Sigmoid colon (tissue), 7 donors: ENCODE measurements at places on chromosomes 1 and 21. TPM values are rescaled to one million over a fixed set of nuclear protein-coding genes. Genes with fewer than 3 reads are reported as not detected.

GRCh38 chr1:67652800-67653199 lies 32.2 kb upstream of the GADD45A start:
- no peak for DNase-seq

DNA sequence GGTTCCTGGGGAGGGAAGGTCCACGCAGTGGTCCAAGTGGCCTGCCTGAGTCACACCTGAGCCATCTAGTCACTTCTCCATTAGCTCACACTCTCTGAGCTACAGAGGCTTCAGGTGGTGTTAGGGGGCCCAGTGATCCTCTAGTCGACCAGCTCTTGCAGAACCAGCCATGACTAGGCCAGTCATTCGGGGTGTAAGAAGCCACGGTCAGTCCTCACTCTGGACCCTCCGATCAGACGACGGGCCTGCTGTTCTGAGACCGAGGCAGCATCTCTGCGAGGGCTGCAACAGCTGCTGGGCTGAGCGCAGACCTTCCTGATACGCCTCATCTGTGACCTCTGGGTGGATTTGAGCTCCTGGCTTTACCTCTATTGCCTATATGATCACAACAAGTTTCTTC lies 68.8 kb downstream of the RIPK4 start:
- no peak for DNase-seq

DNA sequence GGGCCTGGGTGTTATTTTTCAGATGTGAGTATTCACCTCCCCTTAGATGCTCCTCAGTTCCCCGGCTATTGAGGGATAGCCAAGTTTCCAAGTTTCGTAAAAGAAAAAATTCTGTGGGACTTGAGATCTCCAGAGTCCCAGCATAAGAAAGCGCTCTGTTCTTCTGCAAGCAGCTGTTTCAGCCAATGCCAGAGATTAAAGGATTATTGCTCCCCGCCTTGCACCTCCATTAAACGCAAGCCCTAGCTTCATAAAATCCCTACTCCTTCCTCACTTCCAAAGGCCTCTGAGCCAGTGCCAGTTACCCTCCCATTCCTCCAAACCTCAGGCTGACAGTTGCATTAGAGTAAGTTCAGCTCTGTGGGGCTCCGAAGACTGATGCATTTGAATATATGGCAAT lies 56.4 kb downstream of the CHIA start:
- no peak for DNase-seq

- no peak for DNase-seq
Observed at GRCh38 chr21:19489930-19490329, 1086.3 kb upstream of the TMPRSS15 start.

DNA sequence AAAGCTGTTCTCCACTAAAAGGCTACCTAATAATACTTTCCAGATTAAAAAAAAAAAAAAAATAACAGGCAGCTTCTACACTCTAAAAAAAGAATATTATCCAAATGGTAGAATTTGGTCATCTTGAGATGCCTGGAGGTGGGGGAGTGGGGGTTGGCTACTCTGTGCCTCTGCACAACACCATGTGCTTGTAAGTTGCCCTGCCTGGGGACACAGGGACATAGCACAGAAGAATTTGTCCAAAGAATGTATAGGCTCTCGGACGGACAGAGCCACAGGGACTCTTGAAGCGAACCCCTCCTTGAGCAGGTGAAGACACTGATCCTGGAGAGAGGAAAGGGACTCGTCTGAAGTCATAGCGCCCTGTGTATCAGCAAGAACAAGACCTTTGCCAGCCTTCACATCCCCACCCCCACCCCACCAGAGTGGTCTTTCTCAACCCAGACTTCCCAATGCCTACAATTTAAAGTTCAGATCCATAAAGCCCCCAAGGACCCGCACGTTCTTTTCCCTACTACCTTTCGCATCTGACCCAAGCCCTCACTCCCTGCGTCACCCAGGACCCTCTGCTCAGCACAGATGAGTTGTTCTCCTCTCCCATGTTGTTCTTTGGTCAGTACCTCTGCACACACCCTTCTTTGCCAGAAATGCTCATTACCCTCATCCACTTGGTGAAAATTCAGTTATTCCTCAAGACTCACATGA lies 72.6 kb downstream of the LGR6 start:
- peak; percentile 26 for DNase-seq

DNA sequence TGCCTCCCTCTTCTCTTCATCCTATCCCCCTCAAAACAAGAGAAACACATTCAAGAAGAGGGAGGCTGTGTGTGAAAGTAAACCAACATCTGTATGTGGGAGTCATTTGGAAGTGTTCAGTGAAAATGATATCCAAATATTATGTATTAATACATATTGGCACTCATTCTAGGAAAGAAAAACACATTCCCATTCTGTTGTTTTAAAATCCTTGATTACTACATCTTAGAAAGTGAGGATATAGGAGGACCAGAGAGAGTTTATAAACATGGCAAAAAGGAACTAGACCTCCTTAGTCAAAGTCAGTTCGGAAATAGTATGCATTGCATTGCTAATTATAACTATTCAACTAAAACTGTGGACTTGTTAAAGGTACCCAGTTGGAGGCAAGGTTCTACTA lies 786.6 kb downstream of the ADGRL2 start:
- DNase-seq, result no peak

- no peak for DNase-seq
Observed at GRCh38 chr1:172375211-172375631, 45.3 kb upstream of the C1orf105 start.

DNA sequence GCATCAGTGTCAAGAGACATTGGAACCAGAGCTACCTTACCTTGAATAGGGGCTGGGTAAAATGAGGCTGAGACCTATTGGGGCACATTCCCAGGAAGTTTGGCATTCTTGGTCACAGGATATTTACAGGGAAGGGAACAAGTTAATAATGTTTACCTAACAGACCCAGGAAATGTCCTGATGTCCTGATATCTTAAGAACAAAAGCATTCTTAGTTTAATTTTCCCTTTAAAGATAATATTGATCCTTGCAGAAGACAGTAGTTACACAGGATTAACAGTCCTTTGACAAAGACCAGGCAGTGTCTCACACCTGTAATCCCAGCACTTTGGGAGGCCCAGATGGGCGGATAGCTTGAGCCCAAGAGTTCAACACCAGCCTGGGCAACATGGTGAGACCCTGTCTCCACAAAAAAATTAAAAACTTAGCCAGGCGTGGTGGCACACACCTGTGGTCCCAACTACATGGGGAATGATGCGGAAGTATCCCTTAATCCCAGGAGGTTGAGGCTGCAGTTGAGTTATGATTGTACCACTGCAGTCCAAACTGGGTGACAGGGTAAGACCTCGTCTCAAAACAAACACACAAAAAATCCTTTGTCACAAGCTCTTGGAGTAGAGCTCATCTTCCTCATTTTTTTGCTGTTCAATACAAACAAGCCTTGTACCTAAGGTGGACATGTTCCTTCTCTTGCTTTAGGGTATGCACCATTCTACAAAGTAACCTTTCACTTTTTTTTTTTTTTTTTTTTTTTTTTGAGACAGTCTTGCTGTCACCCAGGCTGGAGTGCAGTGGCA lies 1.3 kb upstream of the TOMM20 start:
- no peak for DNase-seq

- no peak for DNase-seq
Observed at GRCh38 chr1:23804183-23804835, 3.8 kb upstream of the GALE start.

- DNase-seq, result peak; percentile 76
Observed at GRCh38 chr1:61741711-61742619, at the start of gene PATJ. PATJ (plus strand) TSS chr1:61742480; CDS start chr1:61762893, 20,413 bp downstream.

- DNase-seq, result no peak
Observed at GRCh38 chr1:1311107-1312104, 3.0 kb downstream of the PUSL1 start.

GRCh38 chr1:110241516-110241915 lies 31.4 kb downstream of the KCNC4 start:
- DNase-seq, result no peak

DNA sequence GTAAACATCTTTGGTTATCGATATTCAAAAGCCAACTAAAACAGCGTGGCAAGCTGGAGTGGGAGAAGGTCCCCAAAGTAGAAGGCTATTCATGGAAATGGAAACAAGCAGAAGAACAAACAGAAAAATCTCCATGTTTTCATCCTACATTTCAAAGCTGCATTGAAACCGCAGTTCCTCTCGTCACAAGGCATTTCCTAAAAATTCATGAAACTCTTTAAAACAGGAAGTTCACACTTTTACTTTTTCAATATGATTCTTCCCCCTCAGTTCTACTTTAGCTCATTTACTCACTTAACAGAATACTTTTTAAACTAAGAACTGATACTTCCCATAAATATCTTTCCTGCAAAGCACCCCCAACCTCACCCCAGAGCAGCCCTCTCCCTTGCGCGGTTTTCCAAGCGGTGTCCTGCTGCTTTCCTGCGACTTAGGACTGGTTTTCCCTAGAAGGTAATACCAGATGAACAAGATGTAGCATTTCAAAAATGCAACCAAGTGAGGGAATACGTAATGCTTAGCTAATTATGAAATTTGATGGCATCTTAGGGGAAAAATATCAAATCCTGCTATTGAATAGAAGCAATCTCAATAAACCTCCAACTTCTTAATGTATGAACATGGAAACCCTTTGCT lies 228.3 kb upstream of the PKN2 start:
- DNase-seq, result no peak

DNA sequence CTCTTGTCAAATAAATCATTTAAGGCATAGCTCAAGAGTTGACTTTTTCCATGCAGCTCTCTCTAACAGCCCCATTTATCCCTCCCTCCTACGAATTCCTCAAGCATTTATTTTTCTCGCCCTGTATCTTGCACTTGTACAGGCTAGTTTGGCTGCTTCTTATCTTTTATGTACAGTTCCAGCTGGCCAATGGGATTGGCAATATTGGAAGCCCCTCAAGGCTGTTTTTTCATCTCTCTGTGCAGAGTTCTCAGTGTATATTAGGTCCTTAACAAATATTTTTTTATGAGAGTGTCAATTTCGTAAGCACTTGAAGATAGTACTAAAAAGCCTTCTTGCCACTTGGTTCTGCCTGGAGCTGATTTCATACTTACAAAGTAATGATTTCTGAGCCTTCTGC lies 356.0 kb downstream of the ST6GALNAC3 start:
- DNase-seq, result no peak

Gene KCNE2
- not detected for polyA plus RNA-seq
